ENCODE measurements at places on chromosomes 16 and 17.

- peak; percentile 35 for ATAC-seq
Measured at GRCh38 chr17:27319541-27320221, 25.8 kb downstream of the WSB1 start.

- no peak for ATAC-seq
Measured at GRCh38 chr17:56260376-56261002, 107.2 kb downstream of the ANKFN1 start.

DNA sequence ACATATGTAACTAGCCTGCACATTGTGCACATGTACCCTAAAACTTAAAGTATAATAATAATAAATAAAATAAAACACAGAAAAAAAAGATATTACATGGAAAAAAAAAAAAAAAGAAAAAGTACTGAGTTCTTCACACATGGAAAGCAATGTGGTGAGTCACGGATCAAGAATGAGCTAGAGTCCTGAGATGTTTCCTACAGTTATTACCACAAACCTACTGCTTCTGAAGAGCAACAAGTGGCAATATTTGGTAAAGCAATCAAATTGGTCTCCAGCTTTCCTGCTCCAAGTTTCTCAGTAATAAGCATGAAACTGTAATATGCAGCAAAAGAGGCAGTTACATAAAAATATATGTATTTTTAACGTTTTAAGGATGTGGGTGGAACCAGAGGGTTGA is 223.3 kb upstream of the SALL1 start:
- no peak for ATAC-seq

DNA sequence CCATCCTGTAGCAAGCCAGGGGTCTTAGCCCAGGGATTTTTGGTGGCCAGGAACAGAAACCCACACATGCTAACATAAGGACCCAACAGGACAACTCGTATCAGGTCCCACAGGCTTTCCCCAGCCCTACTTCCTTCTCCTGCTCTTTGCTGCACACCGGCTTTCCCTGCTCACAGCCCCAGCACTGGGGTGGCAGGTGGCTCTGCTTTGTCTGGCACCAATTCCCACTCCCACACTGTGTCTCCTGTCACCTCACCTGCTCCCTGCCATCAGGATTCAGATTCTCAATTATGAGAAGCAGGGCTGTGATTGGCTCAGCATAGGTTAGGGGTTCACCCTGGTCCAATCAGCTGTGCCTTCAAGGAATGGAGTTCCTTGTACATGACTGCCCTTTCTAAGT is 94.1 kb downstream of the TMEM132E start:
- ATAC-seq: no peak

GRCh38 chr17:55496094-55496881 is 15.0 kb downstream of the SMIM36 start:
- peak; percentile 65 for ATAC-seq

Data from motor neuron (in vitro differentiated cells).